ENCODE measurements at places on chromosomes 6 and 20.
A peak's percentile ranks its signal among the peaks of the same experiment; 100 is the strongest.

GRCh38 chr6:115947966-115948541 is 112.6 kb downstream of the FRK start:
- DNase-seq = no peak

DNA sequence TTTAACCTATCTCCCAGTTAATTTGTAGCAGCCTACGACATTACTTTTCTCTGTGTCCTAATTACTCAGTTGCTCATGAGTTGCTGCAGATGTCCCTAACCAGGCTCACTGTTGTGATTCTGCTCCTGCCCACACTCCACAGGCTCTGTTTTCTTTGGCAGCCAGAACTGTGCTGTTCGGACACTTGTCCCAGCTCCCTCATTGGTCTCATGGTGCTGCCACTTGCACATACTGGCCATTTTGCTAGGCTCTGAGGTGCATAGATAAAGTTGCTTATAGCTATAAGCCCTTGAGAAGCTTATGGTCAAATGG is 55.0 kb downstream of the NOX3 start:
- no peak for DNase-seq

DNA sequence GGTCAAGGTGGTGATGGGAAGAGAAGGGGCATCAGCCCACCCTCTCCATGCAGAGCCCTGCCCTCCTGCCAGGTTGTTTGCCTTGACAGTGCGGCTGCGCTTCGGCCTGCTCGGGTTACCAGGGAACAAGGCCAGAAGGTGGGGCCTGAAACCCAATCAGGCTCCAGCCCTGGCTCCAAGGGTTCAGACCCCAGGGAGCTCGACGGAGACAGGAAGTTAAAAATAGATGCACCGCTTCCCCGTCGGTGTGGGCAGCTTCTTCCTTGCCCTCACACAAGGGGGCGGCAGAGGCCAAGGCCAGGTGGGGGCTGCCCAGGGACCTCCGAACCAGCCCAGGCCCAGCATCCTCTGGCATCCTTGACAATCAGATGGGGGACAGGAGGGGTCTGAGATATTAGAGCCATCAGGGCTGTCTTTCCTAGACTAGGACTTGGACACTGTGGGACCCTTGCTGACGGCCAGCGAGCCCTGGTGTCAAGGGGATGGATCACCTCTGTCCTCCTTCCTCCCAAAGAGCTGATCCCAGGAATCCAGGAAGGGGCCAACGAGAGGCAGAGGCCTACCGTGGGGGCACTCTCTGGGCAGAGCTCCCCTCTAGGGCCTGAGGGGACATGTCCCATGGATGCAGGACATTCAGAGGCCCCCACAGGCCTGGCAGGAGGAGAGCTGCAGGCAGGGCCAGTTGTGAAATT is 65.2 kb downstream of the RIPOR3 start:
- no peak for DNase-seq

DNA sequence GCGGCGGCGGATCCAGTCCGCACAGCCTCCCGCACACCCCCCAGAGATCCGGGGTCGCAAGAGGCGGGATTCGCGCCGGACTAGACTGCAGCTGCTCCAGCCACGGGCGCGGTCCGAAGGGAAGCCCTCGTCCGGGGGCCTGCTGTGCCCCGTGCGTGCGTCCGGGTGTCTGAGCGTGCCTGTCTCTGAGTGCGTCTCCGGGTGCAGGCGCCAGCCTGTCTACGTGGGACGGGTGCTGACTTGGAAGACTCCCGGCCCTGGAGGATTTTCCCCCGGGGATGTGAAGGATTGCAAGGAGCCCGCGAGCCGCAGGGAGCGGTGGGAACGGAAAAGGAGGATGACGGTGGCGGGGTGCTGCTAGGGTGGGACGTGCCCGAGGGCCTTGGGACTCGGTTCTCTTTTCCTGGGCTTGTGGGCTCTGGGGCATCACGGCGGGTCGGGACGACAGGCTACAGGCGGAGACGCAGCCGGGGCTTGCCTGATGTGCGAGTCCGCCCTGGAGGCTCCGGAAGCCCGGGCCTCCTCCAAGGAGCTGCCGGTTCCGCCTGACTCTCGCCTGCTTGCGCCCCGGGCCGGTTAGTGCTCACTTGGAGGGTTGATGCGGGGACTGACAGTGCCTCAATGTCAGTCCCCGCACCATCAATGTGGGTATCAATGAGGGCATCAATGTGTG is 5.7 kb downstream of the MAFB start:
- DNase-seq = no peak

- DNase-seq = no peak
These were observed 97.9 kb downstream of the ID4 start for GRCh38 chr6:19934996-19935591.

- no peak for DNase-seq
These were observed 19.3 kb downstream of the SLC13A3 start for GRCh38 chr20:46631874-46632446.

GRCh38 chr20:1761116-1761515 is 103.5 kb upstream of the SIRPG start:
- DNase-seq = no peak

GRCh38 chr6:155122199-155122950 is 127.3 kb downstream of the TIAM2 start:
- DNase-seq = no peak

DNA sequence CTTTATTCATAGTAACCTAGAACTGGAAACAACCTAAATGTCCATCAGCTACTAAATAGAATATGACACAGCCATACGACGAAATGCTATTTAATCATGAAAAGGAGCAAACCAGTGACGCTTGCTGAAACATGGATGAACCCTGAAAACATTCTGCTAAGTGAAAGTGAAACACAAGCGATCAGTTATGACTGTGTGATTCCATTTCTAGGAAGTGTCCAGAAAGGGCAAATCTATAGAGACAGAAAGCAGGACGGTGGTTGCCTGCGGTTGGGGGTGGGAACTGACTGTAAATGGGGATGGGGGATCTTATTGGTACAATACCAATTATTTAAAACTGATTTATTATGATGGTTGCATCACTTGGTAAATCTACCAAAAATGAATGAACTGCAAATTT is 126.8 kb downstream of the IPCEF1 start:
- no peak for DNase-seq

GRCh38 chr6:138206862-138207261 is 11.4 kb downstream of the PBOV1 start:
- DNase-seq = no peak

- no peak for DNase-seq
These were observed 224.8 kb upstream of the MAP3K7 start for GRCh38 chr6:90811596-90812226.

DNA sequence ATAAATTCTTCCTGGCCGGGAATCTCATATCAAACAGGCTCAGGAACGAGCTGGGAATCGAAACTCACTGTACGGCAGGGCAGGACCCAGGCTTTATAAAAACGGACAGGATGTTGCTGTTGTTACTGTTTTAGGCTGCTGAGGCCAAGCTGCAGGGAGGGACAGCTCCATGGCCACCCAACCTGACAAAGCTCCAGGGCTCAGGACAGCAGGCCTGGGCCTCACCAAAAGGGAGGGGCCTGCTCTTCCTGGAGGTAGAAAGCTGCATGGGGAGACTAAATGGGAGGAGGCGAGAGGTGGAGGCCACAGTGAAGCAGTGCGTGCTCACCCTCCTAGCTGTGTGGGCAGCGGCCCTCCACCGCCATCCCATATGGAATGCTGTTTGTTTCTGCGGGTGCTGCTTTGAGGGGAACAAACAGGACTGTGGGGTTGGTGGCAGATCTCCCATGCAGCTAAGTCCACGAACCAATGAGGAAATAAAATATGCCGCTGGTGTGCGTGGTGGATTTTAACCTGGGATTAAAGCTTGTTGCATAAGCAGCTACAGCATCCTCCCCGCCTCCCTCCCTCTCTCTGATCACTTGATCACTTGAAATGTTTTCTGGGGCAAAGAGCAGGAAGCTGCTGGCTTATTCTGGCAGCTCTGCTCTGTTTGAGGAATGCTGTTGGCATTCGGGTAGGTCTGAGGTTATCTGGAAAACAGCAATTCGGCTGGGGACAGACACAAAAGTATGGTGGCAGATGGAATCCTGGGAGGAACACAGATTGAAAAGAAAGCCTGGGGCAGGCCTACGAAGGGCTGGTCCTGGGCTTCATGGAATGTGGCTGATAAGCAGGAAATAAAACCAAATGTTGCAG is 2.4 kb upstream of the ZMYND8 start:
- DNase-seq = no peak

- DNase-seq = no peak
These were observed 9.6 kb downstream of the CHD6 start for GRCh38 chr20:41608606-41609005.

DNA sequence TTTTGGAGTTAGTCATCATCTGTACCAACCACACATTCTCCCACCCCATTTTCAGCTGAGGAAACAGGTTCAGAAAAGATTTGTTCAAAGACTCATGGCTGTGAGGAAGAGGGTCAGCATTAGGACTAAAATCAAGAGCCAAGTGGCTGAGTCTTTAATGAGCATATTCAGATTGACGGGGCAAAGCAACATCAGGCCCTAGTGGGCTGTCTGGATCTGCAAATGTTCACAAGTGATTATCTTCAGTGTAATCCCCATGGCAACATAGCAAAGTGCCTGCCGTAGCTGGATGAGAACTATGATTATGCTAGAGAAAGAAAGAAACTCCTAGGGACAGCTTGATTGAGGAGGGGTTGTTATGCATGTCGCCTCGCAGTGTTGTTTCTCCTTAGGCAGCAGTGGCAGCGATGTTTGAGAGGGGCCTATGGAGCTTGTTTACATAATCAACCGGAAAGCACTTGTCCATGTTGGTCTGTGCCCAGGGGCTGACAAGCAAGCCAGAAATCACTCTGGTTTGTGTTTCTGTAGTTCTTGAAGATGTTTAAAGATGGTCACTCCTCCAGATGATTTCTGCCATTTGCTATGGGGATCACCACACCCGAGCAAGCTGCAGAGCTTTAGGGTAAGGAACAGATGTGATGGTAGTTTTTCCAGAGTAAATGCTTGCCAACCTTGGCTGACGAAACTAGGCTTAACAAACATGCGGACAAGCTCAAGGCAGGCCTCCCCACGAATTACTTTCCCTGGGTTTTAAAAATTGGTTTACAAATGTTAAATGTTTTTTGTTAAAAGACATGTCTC is 124.3 kb upstream of the MLIP start:
- DNase-seq = no peak

GRCh38 chr6:28789553-28790083 is 134.2 kb downstream of the TRIM27 start:
- DNase-seq = peak; percentile 21

DNA sequence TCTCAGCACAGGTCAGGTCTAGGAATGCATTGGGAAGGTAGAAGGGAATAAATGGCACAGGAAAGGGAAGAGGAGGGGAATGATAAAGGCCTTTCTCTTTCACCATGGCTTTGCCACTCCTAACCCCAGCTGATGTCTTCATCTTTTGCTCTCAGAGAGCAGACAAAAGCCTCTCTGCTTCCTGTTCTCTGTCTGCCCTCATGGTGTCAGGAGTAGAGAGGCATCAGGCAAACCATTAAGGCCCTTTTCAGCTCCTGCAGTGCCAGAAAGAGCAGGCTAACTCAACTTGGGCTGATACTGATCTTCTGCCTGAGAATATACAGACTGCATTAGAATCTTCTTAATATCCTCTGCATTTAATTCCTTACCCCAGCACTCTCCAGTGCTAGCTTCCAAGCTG is 48.0 kb upstream of the STXBP5 start:
- no peak for DNase-seq

GRCh38 chr6:144066741-144067484 is 28.5 kb downstream of the SF3B5 start:
- no peak for DNase-seq

GRCh38 chr20:36210436-36211021 is 25.7 kb upstream of the AAR2 start:
- DNase-seq = no peak

GRCh38 chr20:7627734-7628663 is 312.3 kb downstream of the HAO1 start:
- no peak for DNase-seq

- DNase-seq = no peak
These were observed 316.0 kb downstream of the QKI start for GRCh38 chr6:163730246-163731210.

- DNase-seq = no peak
These were observed 628 bp upstream of the CHRNA4 start for GRCh38 chr20:63361519-63362435.

- no peak for DNase-seq
These were observed 60.6 kb upstream of the FAM184A start for GRCh38 chr6:119138906-119139541.

DNA sequence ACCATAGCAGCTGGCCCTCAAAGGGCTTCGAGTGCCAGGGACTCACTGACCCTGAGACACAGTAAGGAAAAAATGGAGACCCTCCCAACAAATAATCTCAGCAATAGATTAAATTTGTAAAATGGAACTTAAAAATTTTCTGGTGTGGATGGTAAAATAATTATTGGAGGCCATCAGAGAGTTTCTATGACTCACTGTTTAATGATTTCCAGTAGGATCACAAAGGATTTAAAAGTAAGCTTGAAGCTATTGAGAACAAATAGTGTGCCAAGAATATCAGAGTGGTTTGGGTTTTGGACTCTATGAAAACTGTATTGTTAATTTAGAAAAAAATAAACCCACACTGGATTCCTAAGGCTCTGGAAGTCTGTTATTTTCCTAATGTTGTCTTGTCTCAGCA is 115.2 kb upstream of the AKIRIN2 start:
- no peak for DNase-seq

GRCh38 chr6:105620878-105621277 is 218.0 kb upstream of the PREP start:
- DNase-seq = no peak

GRCh38 chr20:59181936-59182335 is 18.3 kb downstream of the ZNF831 start:
- no peak for DNase-seq

- no peak for DNase-seq
These were observed 6.9 kb upstream of the ZBTB12 start for GRCh38 chr6:31908791-31909190.

- no peak for DNase-seq
These were observed 96.0 kb downstream of the INSM1 start for GRCh38 chr20:20463933-20464374.

DNA sequence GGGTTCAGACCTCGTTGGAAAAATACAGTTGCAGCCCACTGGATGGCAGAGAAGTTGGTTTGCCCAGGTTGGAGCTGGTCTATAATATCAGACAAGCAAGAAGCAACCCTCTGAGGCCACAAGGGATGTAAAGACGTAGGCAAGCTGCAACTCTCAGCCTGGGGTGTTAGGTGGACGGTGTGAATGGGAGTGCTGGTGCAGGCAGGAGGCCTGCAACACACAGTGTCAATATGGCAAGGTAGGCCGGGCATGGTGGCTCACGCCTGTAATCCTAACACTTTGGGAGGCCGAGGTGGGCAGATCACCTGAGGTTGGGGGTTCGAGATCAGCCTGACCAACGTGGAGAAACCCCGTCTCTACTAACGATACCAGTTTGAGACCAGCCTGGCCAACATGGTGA is 10.5 kb downstream of the VPS16 start:
- DNase-seq = no peak

- DNase-seq = no peak
These were observed 55.1 kb downstream of the JAG1 start for GRCh38 chr20:10618611-10619245.

GRCh38 chr20:19761841-19762240 is 3.8 kb downstream of the RIN2 start:
- DNase-seq = no peak

- DNase-seq = no peak
These were observed 153.7 kb upstream of the PTPN1 start for GRCh38 chr20:50356525-50356885.

- DNase-seq = no peak
These were observed 344.4 kb downstream of the ESR1 start for GRCh38 chr6:152151920-152152319.

GRCh38 chr6:77136086-77136485 is 327.2 kb downstream of the HTR1B start:
- DNase-seq = no peak
